ENCODE measurements at places on chromosomes 6 and 20.

DNA sequence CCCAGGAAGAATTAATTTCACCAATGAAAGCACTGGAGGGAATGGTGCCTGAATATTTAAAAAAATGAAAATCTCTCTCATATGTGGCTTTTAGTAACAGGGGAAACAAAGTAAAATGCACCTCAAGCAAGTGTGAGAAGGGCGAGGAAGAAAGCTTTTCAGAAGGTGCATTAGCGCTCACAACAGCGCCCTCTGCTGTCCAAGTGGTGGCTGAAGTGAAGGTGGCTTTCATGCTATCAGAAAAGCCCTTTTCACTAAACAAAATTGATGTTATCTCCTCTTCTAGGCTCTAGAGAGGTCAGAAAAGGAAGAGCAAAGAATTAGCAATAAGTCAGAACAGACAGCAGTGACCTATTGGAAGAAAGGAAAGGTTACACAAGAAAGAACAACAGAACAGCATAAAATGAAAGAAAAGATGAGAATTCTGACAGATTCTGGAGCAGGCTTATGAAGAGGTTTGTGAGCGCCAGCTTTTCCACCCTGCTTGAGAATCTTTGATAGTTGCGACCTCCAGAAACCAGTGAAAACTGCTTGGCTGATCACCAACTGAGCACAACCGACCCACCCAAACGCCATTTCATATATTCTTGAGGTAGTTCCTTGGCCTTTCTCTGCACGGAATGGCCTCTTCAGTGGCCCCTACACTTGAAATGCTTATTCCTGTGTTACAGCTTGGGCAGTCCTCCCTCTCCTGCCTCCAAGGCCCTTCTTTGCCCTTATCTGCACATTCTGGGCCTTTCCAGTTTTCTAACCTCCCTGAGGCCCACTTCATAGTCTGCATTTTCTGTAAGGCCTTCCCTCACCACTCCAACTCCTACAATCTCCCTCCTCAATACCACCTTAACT is 45.3 kb downstream of the SMLR1 start:
- peak; percentile 39 for DNase-seq

DNA sequence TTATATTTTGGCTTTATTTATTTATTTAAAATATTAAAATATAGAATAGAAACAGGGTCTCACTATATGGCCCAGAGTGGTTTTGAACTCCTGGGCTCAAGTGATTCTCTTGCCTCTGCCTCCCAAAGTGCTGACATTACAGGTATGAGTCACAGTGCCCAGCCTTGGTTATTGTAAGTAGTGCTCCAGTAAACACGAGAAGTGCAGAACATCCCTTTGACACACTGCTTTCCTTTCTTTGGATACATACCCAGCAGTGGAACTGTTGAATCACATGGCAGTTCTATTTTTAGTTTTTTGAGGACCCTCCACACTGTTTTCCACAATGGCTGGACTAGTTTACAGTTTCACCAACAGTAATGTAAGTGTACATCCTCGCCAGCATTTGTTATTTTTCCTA is 203.9 kb downstream of the PHF3 start:
- DNase-seq: no peak

DNA sequence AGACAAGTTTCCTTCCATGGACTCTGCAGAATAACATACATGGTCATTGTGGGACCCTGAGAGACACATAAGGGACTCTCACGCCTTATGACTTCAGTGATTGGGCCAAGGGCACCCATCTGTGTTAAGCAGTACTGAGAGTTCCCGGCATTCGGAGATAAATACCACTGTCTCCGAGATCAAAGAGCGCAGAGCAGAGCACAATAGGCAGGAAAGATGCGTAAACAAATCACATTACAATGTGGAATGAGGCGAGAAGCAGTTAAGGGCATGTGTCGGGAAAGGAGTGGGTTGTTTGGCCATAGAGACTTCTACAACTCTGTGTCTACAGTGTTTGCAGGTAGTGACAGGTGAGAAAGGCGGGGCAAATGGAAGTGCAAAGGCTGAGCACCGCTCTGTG is 57.6 kb downstream of the NRSN1 start:
- DNase-seq: peak; percentile 6

DNA sequence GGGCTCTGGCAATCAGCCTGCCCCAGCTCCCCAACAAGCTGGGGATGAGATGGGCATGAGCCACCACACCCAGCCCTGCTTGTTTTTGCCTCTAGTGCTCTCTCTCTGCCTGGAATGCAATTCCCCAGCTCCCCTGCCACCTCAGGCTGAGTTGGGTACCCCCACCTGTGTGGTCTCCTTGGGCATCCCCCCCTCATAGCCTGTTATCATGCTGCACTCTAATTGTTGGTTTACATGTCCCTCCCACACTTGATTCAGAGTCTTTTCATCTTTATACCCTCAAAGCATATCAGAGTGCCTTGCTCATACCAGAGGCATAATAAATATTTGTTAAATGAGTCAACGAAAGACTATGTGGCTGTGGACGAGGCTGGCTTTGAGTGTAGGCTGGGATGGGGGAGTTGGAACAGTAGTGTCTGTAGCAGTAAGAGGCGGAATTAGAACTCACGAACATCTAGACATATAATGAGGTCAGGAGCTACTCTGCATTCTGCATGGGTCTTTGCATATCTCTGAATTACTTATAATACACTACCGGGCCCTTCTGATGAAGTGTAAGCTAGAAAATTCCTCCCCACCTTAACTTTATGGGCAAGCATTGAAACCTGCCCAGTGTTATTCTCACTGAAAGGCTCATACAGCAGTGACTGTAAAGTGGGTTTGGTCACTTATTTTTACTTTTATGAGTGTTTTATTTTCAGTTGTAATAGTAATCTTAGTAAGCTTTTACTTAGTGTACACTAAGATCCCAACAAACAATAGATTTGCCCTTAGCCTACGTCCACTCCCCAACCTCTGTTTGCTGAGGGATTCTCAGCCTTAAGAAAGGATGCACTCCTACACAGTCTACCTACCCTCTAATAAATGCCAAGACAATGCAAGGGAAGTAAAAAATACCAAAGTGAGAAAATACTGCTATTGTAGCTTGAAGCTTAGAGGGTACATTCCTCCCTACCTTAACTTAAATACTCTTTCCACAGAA is 58.7 kb downstream of the EDN1 start:
- no peak for DNase-seq

- no peak for DNase-seq
Observed at GRCh38 chr20:56409956-56410355, 2.1 kb upstream of the CASS4 start.

DNA sequence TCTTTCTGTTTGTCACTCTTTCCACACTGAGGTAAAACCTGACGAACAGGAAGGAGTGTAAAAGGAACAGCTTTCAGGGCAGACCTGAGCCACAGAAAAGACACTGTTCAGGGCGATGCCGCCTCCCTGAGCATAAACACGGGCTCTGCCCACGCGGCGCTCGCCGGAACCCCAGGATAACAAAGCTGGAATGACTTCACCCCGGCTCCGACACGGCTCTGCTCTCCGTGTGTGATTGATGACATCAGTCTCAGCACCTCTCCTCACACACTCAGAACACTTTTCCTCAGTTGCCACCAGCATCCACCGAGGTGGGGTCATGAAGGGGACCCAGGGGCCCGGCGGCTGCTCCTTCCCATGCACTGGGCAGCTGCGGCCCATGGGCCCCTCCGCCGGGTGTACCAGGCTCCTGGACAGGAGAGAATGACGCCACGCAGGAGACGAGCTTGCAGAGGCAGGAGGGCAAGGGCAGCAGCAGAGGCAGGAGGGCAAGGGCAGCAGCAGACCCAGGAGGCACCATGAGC is 43.6 kb downstream of the DLL1 start:
- DNase-seq: no peak

DNA sequence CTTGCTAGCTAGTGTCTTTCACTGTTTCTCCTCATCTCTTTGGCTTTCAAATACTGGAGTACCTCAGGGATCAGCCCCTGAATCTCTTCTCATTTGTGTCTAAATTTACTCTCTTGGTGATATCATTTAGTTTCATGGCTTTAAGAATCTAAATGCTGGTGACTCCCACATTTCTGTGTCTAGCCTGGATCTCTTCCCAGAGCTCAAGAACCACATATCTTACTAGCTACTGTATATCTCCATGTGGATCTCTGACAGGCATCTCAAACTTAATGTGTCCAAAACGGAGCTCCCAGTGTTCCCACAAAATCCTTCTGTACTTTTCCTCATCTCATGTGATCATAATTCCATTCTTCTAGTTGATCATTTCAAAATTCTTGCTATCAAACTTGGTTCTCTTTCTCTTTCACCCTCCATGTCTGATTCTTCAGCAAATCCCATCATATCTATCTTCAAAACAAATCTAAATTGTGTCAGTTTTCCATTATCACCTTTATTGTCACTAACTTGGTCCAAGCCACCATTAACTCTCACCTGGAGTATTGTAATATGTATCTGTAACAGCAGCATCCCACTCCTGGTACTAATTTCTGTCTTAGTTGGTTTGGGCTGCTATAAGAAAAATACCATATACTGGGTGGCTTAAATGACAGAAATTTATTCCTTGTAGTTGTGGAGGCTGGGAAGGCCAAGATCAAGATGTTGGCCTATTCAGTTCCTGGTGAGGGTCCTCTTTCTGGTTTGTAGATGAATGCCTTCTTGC is 45.9 kb downstream of the CCDC170 start:
- DNase-seq: no peak

- DNase-seq: no peak
Observed at GRCh38 chr20:8667306-8667705, 401.6 kb upstream of the PLCB4 start.

Data from NT2/D1 (cell line).